ENCODE measurements at places on chromosomes 5 and 9. TPM values are rescaled to one million over a fixed set of nuclear protein-coding genes. Genes with fewer than 3 reads are reported as not detected.
A peak's percentile ranks its signal among the peaks of the same experiment; 100 is the strongest.

DNA sequence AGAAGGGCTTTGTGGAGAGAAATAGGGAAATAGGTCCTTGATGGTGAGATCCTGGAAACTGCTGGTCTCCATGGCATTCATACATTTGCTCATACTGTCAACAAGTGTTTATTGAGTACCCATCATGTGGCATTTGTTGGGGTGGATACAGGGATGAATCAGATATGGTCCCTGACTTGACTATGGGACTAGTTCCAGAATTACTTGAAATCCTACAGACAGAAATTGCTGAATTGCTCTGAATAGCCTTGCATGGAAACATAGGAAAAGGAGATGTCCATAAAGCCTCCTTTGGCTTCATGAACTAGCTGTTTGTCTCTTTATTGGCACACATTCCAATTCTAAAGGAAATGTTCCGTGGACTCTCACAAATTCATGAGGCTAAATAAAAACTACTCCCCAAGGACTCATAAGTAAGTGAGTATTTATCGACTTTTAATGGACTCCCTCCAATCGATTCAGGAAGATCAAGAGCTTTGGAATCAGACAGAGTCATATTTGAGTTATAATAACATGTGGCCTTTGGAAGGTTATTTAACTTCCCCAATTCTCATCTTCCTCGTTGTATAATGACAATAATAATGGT, 122.4 kb upstream of the C6 start:
- H3K27ac ChIP-seq = no peak overlapping the region
- no peaks in the 10 kb centered on the region for H3K27me3 ChIP-seq
- H3K4me1 ChIP-seq = peaks cover 4% of the 10 kb centered on the region
- no peak for DNase-seq

The OSMR gene
- 50.0 TPM for total RNA-seq

GRCh38 chr5:135747824-135748223, 86.6 kb upstream of the SLC25A48 start:
- H3K4me3 ChIP-seq = no peak overlapping the region
- no peak for DNase-seq
- no peaks in the 10 kb centered on the region for H3K36me3 ChIP-seq
- H3K4me1 ChIP-seq = no peaks in the 10 kb centered on the region
- no peaks in the 10 kb centered on the region for H3K27me3 ChIP-seq

The FOXD4L3 gene
- not detected for total RNA-seq

GRCh38 chr5:65969539-65970393, 43.4 kb downstream of the ERBIN start:
- DNase-seq = no peak
- no peak overlapping the region for H3K4me3 ChIP-seq
- H3K36me3 ChIP-seq = no peaks in the 10 kb centered on the region

DNA sequence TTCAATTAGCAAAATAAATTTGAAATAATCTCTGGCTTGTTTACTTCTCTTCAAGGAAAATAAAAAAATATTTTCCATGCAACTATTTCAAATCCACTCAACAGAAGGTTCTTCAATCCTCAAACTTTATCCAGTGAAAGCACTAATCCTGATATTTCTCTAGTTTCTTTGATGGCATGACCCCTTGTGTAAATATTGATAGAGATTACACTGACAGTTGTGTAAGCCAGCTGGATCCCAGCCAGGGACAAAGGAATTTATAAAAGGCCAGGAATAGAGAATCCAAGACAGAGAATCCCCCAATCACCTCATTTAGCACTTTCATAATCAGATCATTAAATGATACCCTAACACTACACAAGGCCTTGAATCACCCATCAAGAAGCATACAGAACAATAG, 135.2 kb downstream of the GNA14 start:
- no peak overlapping the region for H3K4me3 ChIP-seq
- DNase-seq = no peak
- peaks cover 3% of the 10 kb centered on the region for H3K4me1 ChIP-seq

DNA sequence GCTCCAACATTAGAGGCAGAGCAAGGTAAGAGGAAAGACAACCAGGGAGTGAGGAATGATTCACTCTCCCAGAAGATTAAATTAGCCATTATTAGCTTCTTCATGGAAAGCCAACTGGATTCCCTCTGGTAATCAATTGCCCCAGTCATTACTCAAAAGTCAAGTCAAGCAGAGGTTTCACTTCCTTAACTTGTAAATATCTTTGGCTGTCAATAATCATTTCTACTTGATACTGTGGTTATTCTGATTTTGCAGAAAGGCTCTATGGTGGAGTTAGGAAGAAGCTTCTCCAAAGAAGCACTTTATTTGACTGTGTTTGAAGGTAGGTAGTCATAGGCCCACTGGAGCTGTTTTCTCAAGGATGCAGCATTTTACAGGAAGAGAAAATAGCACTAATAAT, 78.0 kb downstream of the JAKMIP2 start:
- H3K4me3 ChIP-seq = no peak overlapping the region
- H3K27ac ChIP-seq = no peak overlapping the region
- no peak for DNase-seq
- H3K4me1 ChIP-seq = no peaks in the 10 kb centered on the region

- no peaks in the 10 kb centered on the region for H3K36me3 ChIP-seq
- peak overlapping the region; percentile 23 for H3K4me3 ChIP-seq
- H3K4me1 ChIP-seq = peaks cover 22% of the 10 kb centered on the region
These were observed 9.9 kb downstream of the ZNF618 start for GRCh38 chr9:113886026-113886369.

The CTXN3 gene
- not detected for total RNA-seq

The PITX1 gene
- total RNA-seq = not detected

DNA sequence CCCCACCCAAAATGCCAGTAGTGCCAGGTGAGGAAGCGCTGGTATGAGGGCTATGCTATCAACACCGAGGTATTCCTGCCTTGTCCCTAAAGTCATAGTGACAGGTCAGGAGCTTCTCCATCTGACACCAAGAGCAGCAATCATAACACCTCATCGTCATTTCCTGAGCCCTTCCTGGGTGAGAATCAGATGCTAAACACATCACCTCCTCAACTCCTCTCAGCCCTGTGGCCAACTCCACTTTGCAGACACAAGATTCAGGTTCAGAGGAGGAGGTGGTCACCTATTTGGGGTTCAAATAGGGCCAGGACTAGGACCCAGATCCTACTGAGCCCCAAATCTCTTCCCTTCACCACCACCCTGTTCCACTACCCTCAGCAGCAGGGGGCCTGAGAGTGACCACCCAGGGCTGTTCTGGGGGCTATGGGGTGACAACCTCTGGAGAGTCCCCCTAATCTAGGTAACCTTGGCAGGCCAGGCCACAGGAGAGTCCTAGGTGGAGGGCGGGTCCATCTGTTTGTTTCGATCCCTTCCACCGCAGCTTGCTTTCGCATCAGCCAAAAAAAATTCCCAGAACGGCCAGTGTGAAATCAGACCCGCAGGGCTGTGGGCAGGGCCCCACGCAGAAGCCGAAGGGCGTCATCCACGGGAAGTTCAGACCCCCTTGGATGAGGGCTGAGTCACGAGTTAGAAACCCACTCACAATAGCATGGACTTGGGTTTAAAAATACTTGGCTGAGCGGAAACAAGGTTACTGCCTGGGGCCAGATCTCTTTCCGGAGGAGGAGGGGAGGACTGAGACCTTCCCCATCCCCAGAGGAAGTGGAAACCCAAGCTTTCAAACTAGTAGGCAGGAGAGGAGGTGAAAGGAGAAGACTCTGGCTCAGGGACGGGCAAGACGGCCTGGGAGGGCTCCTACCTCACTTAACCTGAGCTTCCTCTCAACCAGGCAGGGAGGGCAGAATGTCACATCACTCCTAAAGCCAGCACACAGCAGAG, 8.7 kb downstream of the STK10 start:
- DNase-seq = no peak
- H3K4me3 ChIP-seq = no peak overlapping the region
- no peaks in the 10 kb centered on the region for H3K27me3 ChIP-seq

GRCh38 chr5:119418606-119419100, 33.6 kb upstream of the HSD17B4 start:
- no peak overlapping the region for H3K27ac ChIP-seq
- H3K27me3 ChIP-seq = no peaks in the 10 kb centered on the region
- H3K36me3 ChIP-seq = no peaks in the 10 kb centered on the region
- H3K4me3 ChIP-seq = no peak overlapping the region
- H3K4me1 ChIP-seq = no peaks in the 10 kb centered on the region

The DNM1 gene
- 3.1 TPM for total RNA-seq

The KLHL3 gene
- total RNA-seq = 5.0 TPM

GRCh38 chr5:148457183-148457620, 73.4 kb downstream of the FBXO38 start:
- DNase-seq = no peak
- H3K4me3 ChIP-seq = no peak overlapping the region
- no peaks in the 10 kb centered on the region for H3K4me1 ChIP-seq
- no peaks in the 10 kb centered on the region for H3K27me3 ChIP-seq
- no peaks in the 10 kb centered on the region for H3K36me3 ChIP-seq

DNA sequence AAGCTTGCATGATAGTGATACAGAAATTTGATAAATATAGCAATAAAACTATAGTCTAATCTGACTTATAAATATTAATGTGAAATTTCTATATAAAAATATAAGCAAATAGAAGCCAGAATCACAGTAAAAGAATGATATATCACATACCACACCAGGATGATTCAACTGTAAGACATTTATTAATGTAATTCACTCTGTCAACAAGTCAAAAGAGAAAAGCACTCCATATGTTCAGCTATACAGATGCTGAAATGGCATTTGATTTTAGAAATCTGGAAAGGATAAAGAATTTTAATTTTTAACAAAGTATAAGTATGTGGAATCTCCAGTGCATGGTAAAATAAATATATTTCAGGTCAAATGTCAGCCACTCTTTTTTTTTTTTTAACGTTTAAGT, 372.4 kb downstream of the KCNN2 start:
- no peak overlapping the region for H3K4me3 ChIP-seq
- no peaks in the 10 kb centered on the region for H3K36me3 ChIP-seq
- no peaks in the 10 kb centered on the region for H3K27me3 ChIP-seq
- no peak overlapping the region for H3K27ac ChIP-seq

- no peaks in the 10 kb centered on the region for H3K27me3 ChIP-seq
- no peak for DNase-seq
- H3K36me3 ChIP-seq = no peaks in the 10 kb centered on the region
- no peaks in the 10 kb centered on the region for H3K4me1 ChIP-seq
- no peak overlapping the region for H3K27ac ChIP-seq
These were observed 29.2 kb downstream of the LHX3 start for GRCh38 chr9:136175616-136176197.

The FOXD1 gene
- 0.08 TPM for total RNA-seq

- no peak overlapping the region for H3K4me3 ChIP-seq
- H3K27ac ChIP-seq = no peak overlapping the region
These were observed 26.4 kb upstream of the SLC1A1 start for GRCh38 chr9:4463824-4464223.
